ENCODE measurements at places on chromosomes 12 and 14. TPM values are rescaled to one million over a fixed set of nuclear protein-coding genes. Genes with fewer than 3 reads are reported as not detected.

Gene KRT83
- total RNA-seq: not detected

Gene DPF3
- total RNA-seq: 27.3 TPM

Gene SPTB
- 79.4 TPM for total RNA-seq

Gene PMCH
- not detected for total RNA-seq

Gene CFAP54
- total RNA-seq: 0.22 TPM

Gene CLEC9A
- total RNA-seq: not detected

Gene IFNG-AS1
- not detected for total RNA-seq

Gene FGF23
- total RNA-seq: not detected

Gene PLEKHG7
- total RNA-seq: not detected

Gene SRRM4
- 0.43 TPM for total RNA-seq

Gene MBD6
- total RNA-seq: 34.5 TPM

Gene ANKRD9
- total RNA-seq: 148 TPM

Gene SINHCAF
- total RNA-seq: 9.1 TPM

Gene MMP17
- 0.73 TPM for total RNA-seq

Gene LMO3
- 3.8 TPM for total RNA-seq

Gene CD27
- total RNA-seq: not detected

Gene PDE6H
- not detected for total RNA-seq

Gene TOMM20L
- not detected for total RNA-seq

Gene ARMH4
- 5.5 TPM for total RNA-seq

Gene ZDHHC22
- not detected for total RNA-seq

Gene PLEK2
- not detected for total RNA-seq

Gene TMEM63C
- total RNA-seq: 2.7 TPM

Gene KLRC2
- total RNA-seq: not detected

Gene KRT2
- not detected for total RNA-seq

Gene PLA2G1B
- not detected for total RNA-seq

Gene MSRB3
- total RNA-seq: 148 TPM

Gene SIX4
- 1.4 TPM for total RNA-seq

Gene AKAP6
- total RNA-seq: 160 TPM

Gene WNT1
- total RNA-seq: not detected

Gene REM2
- total RNA-seq: not detected

Gene SMIM10L1
- 14.6 TPM for total RNA-seq

Gene MGP
- 369 TPM for total RNA-seq

Gene SLCO1B1
- not detected for total RNA-seq

Gene MYF5
- not detected for total RNA-seq

Gene TAS2R19
- total RNA-seq: 0.49 TPM

Gene TMPRSS12
- not detected for total RNA-seq

Gene HEBP1
- total RNA-seq: 63.5 TPM

Gene AMDHD1
- total RNA-seq: 0.49 TPM

Gene CCDC197
- 0.84 TPM for total RNA-seq

Gene PPFIA2
- 0.35 TPM for total RNA-seq

Gene GSG1
- total RNA-seq: not detected

Gene SEL1L
- total RNA-seq: 54.9 TPM

Gene KCNJ8
- total RNA-seq: 57.0 TPM

Gene BIN2
- 2.0 TPM for total RNA-seq

Gene KLHL28
- 13.0 TPM for total RNA-seq

Gene HOXC4
- not detected for total RNA-seq

Gene SLC35E3
- 4.2 TPM for total RNA-seq

Gene NOVA1
- 3.8 TPM for total RNA-seq

Gene HPD
- total RNA-seq: 2.3 TPM

Gene TTC6
- total RNA-seq: not detected

Gene SLC10A1
- total RNA-seq: not detected

Gene DHH
- total RNA-seq: 0.87 TPM

Gene ZFP36L1
- 46.6 TPM for total RNA-seq

Gene ABCD2
- total RNA-seq: 9.4 TPM

Gene CLEC4C
- not detected for total RNA-seq

Gene SLC6A13
- total RNA-seq: 3.2 TPM

Gene DAO
- total RNA-seq: not detected

Gene PUS7L
- total RNA-seq: 3.5 TPM

Gene RIPK3
- total RNA-seq: 4.2 TPM

Data from Right ventricle myocardium inferior (tissue), 1 donor.